ENCODE measurements at places on chromosomes 6 and 20.

- no peak for DNase-seq
Observed at GRCh38 chr20:39338469-39339376, 376.6 kb downstream of the DHX35 start.

GRCh38 chr6:16674801-16675392, 86.4 kb downstream of the ATXN1 start:
- no peak for DNase-seq

DNA sequence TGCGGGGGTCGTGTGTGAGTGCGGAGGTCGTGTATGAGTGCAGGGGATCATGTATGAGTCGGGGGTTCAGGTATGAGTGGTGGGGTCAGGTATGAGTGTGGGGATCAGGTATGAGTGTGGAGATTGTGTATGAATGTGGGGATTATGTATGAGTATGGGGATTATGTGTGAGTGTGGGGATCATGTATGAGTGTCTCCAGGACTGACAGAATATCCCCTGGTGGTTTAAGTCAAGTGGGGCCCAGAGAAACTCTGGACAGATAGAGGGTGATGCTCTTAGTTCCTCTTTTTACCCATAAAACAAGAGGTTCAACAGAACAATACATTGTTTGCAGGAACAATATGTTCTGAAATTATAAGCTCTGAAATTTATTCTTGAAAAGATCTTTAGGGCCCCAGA, 131.9 kb downstream of the UST start:
- no peak for DNase-seq

DNA sequence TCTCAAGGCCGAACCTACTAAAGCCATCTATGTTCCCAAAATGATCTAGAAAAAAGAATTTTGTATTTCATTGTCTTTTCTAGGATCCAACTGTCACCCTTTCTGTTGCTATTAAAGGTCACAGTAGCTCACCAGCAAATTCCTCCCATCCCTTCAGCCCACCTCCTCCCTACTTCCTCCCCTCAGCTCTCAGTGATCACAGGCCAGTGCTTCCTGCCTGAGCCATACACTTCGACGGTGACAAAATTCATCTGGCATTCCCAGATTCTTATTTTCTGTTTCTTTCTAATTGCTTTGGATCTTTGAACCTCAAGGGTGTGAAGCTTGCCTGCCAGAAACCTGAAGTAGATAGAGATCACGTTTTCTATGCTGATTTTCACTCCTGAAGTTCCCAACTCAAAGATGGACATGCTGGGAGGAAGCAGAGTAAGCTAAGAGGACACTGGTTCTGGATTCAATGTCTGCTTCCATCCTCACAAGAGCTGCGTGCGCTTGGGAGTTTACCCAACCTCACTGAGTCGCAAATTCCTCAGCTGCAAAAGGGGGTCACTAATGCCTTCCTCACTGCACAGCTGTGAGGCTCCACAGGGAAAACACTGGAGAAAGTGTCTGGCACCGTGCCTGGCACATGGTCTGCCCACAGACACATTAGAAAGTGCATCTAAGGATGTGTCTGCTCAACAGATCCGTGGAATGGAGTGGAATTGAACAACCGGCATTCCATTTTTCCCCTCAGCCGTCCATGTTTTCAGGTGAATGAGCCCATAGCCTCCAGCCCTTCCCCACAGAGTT, 34.5 kb downstream of the MDGA1 start:
- no peak for DNase-seq

DNA sequence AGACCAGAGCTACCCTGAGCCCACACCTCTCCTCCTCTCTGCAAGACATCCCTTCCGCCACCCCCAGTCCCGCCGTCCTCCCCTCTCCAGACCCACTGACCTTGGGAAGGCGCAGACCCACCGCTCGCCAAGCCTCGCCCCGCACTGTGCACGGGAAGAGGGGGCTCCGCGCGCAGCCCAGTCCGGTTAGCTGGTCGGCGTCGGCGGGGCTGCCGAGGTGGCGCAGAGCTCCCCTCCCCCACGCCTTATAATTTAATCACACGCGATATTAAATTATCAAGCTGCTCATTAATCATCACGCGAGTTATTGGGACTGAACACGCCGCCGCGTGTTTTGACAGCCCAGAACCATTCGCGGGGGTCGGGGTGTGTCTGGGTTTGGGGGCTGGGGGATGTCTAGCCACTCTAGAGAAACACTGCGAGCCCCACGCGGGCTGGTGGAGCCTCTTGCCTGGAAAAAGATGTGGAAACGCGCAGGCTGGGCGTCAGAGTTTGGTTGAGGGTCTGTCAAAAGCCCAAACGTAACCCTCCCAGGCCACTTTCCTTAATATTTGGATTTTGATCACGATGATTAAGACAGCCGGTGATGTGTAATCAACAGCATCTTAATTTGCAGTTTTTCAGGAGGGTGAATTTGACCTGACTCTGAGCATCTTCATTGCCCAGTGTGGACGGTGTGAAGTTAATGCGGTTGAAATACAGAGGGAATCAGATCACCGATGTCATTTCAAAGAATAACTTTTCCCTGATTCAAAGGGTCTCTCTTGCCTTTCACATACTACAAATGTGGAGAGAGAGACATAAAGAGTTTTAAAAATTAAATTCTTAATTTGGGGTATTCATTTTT, at the start of gene LINC00237:
TSS of gene LINC00237 (minus strand) at position 188 of the 847 bp plus-strand sequence.
- no peak for DNase-seq

- no peak for DNase-seq
Observed at GRCh38 chr20:37364927-37365272, 19.0 kb downstream of the SRC start.

DNA sequence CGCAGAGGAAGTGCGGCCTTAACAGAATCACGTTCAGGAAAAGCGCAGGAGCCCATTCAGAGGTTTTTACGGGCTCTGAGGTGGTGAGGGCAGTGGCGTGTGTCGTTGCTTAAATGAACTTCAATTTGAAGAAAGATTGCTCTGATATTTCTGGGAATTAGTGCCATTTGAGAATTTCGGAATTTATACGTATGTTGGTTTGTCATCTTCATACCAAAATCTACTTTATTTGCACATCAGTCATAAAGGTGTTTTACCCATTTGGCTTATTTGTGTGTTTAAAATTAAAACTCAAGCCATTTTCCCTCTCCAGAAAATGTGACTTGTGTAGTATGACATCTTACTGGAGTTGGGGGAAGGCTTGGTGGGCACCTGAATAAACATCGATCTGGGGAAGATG, 48.1 kb upstream of the TULP4 start:
- DNase-seq: no peak

GRCh38 chr6:40543146-40543545, 44.0 kb downstream of the LRFN2 start:
- DNase-seq: no peak

DNA sequence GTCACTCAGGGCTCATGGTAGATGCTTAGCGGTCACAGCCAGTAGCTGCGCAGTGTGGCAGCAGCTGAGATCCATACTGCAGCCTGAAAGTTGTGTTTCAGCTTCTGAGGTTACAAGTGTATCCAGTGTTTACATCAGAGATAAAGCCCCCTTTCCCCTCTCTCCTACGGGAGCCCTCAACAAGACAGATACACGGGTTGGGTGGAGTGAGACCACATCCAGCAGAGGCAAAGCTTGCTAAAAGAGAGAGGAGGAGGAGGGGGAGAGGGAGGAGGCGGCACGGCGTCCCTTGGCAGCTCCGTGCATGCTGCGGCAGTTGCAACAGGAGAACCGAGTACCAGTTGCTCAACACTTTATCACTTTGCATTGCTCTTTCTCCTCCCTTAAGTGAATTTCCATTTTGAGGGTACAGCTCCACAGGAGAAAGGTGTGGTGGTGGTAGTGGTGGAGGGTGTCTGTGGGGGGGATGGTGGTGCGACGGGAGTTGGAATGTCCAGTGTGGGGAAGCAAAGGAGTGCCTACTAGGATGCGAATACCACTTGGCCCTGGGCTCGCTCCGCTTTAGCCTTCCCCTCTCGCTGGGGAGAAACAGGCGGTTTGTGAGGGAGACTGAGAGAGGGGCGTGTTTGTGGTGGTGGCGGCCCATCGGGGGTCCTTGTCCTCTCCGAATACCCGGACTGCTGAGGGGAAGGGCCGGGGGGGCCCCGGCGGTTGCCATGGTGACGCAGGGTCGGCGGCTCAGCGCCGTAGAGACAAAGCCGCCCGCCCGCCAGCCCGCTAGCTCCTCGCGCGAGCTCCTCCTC, 405 bp upstream of the RNF182 start:
- DNase-seq: no peak

- DNase-seq: no peak
Observed at GRCh38 chr6:156948807-156949206, 171.6 kb downstream of the ARID1B start.

GRCh38 chr6:34517966-34518365, 38.2 kb downstream of the SPDEF start:
- no peak for DNase-seq

All from activated T-helper 1 cell treated with anti-CD3 and anti-CD28 coated beads, Interleukin-2, amount 50 U/mL, for 16 hours (primary cell).